Smooth muscle cell of the brain vasculature (primary cell): ENCODE measurements at places on chromosomes 3 and 15.

DNA sequence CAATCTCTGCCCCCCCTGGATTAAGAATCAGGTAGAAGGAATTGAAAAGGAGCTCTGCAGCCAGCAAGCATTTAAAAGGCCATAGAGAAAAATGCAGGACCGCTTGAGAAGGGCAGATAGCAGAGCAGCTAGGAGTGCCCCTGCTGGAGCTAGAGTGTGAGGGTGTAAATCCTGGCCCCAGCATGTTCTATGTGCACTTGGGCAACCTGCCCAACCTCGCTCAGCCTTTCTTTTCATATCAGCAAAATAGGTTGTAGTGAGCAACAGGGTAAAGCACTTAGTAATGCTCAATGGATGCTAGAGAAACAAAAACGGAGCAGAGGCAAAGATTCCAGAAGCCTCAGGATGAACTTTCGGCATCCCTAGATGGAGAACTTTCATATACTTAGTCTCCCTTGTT, 25.0 kb upstream of the THBS1 start:
- DNase-seq, result no peak

GRCh38 chr15:58070801-58071418, 5.4 kb upstream of the ALDH1A2 start:
- peak; percentile 46 for DNase-seq

GRCh38 chr3:163474766-163475165, 1603.5 kb downstream of the SI start:
- DNase-seq, result no peak

- DNase-seq, result no peak
Observed at GRCh38 chr15:41476416-41477048, 17.1 kb upstream of the ITPKA start.

- no peak for DNase-seq
Observed at GRCh38 chr3:170330366-170330765, 27.1 kb upstream of the SKIL start.

GRCh38 chr15:73244333-73244732, 124.4 kb downstream of the HCN4 start:
- DNase-seq, result no peak

GRCh38 chr15:64163659-64164362, 989 bp upstream of the PPIB start:
- DNase-seq, result no peak

DNA sequence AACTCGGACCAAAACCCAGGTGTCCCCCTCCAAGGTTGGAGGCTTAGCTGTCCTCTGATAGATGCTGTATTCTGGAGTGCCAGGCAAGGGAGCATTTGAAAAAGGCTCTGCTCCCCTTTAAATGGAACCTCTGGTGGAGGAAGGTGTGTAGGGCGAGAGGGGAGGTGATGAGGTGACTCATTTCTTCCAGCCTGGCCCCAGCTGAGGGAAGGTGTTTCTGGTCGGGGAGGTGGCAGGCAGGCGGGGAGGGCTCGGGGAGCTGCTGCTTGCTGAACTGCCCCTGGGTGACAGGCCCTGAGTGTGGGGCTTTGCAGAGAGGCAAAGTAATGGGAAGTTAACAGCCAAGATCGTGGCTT, 18.8 kb downstream of the PSTPIP1 start:
- DNase-seq, result no peak

- no peak for DNase-seq
Observed at GRCh38 chr15:49877873-49878521, 241.0 kb downstream of the ATP8B4 start.

DNA sequence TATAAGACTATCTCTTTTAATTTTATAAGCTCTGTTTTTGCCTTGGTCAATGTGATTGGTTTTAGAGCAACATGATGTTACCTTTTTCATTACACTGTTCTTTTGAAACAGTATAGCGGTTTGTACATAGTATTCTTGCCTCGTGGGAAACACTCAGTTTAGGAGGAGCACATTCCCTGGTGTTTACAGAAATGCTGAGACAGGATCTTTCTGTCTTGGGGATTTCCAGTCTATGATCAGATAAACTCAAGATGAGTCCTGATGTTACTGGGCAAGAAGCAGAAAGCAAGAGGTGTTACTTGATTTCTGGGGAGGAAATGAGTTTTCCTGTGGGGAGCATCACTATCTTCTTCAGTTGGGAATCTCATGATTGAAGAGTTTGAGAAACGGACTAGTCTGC, 2.5 kb downstream of the TMEM266 start:
- DNase-seq, result no peak

DNA sequence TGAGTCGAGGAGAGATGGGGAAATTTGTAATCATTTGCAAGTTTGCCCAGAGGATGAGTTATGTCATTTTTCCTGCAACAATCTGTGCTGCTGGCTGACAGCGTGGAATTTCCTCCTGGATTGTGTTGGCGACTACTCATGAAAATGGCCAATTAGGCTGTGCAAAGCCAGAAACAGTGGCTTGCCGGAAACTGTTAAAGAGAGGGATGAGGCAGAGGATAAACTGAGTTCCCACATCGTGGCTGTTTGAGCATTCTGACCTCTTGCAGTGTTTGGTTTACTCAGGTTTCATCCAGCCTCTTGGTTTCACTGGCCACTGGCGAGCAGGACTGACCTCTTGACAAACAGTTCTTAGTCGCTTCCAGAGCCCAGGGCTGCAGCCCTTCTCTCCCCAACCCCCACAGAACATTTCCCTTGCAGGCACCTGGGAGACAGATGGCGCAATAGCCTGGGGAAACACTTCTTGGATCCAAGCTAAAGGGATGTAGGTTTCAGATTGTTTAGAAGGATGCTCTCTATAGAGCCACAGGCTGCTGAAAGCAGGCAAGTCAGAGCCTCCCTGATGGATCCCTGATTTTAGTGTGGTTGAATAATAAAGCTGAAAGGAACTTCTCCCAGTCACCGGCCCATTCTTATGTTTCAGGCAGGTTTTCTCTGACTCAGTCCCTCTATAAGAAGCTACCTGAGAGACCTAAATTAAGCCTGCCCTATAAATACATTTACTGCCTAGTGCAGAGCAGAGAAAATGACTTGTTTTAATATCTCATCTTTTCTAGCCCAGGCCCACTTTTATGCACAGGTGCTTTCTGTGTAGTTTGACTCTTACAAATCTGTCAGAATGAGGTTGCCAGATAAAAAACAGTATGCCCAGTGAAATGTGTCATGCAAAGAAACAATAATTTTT, 92.8 kb upstream of the UBE2E1 start:
- DNase-seq, result peak; percentile 58

DNA sequence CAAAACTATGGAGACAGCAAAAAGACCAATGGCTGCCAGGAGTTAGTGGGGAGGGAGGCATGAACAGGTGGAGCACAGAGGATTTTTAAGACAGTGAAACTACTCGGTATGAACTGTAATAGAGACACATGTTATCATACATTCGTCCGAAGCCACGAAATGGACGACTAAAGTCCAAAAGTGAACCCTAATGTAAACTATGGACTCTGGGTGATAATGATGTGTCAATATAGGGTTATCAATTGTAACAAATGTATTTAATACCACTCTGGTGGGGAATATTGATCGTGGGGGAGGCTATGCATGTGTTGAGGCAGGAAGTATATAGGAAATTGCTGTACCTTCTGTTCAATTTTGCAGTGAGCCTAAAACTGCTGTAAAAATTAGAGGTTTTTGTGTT, 107.0 kb downstream of the CPN2 start:
- no peak for DNase-seq

DNA sequence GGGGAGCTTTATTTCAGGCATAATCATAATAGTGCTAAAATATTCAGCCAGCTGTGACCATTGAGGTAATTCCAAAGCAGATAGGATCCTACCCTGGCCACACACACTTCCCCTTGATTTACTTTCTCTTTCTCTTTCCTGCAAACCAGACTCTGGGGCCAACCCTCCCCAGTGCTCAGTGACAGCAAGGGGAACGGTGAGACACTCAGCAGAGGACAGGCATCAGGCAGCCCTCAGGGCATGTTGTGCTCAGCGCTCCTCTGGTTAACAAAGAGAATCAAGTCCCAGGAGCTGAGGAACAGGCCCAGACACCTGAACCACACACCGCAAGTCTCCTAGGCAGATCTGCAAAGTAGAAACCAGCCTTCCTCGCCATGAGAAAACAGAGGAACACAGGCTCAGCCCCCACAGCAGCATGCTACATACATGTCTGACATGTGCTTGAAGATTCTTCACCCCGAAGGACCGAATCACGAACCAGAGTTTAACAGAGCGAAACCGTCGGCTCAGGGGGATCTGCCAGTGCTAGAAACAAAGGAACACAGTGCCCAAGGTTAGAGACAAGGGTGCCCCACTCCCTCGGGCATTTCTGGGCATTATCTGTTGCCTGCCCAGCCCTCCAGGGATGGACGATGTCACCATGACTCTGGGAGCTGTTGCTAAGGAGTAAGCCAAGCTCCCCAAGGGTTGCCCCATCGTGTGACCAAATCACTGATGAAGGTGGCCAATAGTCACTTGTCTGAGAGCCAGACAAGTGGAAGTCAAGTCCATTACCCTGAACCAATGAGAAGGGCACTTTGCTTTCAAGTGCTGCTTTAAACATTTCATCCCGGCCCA, 17.5 kb downstream of the HDC start:
- no peak for DNase-seq

DNA sequence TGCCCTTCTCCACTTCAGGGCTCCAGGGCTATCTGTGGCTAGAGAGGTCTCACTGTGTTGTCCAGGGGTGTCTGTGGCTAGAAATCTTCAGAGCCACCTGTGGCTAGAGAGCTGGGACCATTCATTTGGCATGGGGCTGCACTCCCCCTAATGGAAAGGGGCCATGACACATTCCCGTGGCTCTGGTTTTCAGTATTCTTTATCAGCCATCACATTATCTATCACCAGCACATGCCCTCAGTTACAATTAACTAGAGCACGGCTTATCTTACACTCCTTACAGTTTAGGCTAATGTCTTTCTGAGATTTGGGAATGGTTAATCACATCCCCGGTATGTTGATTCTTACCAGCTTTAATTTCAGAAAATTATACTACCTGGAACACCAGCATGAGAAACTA, 128.6 kb downstream of the RORA start:
- no peak for DNase-seq

- no peak for DNase-seq
Observed at GRCh38 chr3:29153811-29154210, 127.1 kb upstream of the RBMS3 start.

DNA sequence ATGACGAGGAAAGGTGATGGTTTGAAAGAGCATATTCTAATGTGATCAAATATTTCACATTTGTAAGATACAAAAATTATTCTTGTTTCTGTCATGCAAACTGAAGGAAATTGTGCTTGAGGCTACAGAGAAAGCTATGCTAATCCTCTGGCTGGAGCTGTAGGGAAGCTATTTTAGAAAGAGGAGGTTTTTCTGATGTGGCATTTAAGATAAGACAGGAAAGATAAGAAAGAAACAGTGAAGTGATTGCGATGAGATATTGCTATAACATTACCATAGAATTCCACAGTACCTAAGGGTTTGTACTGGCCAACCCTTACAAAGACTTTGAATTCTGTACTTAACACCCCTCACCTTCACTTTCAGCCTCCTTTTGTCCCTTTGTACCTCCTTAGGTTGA, 205.2 kb upstream of the LMCD1 start:
- no peak for DNase-seq

DNA sequence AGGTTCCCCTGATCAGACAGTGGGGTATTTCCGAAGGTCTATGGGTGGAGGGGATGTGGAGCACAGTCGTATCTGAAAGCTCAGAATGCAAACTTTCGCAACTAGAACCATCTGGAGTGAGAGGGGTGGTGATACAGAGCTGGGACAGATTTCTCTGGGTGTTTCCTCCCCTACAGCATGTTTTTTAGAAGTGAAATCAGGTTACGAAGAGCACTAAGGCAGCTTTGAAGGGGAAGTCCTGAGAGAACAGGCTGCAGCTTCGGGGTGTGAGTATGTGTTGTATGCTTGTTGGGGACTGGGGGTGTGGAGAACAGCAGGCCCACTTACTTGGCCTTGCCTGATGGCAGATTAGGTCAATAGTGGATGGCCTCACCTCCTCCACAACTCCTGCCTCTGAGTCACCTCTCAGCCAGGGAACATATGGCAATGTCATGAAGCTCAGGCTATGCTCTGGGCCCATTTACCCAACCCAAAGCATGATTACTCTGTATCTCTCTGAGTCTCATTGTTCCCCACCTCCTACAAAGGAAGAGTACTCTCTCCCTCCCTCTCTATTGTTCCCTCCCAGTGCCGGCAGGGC, 107.2 kb upstream of the RASGRP1 start:
- DNase-seq, result no peak

GRCh38 chr3:140303875-140304274, 368.9 kb downstream of the CLSTN2 start:
- DNase-seq, result no peak

DNA sequence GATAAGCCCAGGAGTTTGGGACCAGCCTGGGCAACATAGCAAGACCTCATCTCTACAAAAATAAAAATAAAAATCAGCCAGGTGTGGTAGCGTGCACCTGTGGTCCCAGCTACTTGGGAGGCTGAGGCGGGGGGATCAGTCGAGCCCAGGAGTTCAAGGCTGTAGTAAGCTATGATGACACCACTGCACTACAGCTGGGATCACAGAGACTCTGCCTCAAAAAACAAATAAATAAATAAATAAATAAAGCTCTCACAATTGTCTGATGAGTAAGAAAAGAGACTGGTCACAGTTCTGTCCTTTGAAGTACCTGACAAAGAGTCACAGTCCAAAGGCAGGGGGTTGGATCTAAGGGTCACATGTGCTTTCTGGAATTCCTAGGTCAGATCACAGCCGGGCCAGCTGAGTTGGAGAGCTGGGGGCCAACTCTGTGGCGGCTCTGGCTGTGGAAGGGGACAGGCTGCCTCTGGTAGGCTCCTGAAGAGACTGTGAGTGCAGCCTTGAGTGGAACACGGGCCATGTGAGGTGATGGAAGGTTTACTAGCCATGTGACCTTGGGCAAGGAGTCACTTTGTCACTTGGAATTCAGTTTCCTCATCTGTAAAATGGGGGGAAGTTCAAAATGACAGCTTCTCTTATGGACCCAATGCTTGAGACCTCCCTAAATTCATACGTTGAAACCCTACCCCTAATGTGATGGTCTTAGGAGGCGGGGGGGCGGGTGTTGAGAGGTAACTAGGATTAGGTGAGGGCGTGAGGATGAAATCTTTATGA, 47.2 kb downstream of the WHAMM start:
- DNase-seq, result no peak

DNA sequence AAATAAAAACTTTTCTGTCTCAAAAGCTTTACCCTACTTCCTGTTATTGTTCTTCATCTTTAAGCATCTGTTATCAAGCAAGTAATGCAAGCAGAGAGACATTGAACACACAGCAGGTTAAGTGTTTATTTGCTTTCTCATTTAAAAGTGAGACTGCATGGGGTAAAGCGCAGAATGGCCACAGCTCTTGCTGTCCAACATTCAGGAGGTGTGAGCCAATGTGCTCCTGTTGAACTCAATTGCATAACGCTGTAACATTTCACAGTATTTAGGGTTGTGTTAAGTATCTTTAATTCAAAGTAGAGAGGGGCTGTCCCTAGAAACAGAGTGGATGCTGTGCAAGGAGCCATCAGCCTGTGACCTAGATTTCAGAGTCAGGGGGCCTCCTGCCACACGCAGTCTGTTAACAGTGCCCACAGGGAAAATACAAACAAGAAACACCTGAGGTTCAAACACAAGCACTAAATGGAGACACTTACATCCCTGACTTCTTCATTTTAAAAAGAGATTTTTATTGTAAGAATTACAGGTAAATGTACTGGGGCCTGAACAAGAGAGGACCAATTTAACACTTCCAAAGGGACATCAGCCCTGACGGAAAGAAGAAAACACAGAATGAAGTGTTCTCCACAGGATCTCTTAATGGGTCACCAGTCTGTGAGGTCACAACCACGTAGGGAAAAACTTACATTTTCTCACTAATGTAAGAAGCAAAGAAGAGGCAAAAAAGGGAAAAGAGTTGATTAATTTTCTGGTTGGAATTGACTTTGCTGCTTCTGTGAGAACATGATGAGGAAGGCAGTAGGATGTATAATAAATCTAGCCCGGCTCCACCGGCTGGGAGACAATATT, 815.1 kb downstream of the VGLL3 start:
- no peak for DNase-seq
